ENCODE measurements at places on chromosomes 2 and 18.

GRCh38 chr2:39975476-39976020 lies 196.5 kb upstream of the THUMPD2 start:
- DNase-seq = no peak

GRCh38 chr2:74528600-74529356 lies 728 bp downstream of the AUP1 start:
- no peak for DNase-seq

GRCh38 chr18:39455285-39455684 lies 1889.7 kb upstream of the CELF4 start:
- no peak for DNase-seq

DNA sequence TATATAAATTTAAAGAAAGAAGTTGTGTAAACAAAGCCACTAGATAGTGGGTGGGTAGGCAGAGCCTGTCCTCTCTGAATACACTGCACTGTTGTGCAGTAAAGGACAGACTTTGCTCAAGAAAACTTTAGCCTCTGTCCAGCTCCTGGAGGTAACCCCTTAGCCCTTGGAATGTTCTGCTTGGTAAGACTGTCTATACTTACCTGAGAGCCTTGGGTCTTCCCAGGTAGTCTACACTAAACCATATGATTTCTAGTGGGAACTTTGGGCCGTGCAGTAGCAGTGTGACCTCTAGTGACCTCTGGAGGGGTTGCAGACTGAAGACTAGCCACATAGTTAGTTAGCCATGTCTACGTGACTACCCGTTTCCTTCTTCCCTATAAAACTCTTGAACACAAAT lies 678.3 kb upstream of the NRXN1 start:
- no peak for DNase-seq

- DNase-seq = no peak
Measured at GRCh38 chr2:142136571-142136970, 5.8 kb upstream of the LRP1B start.

GRCh38 chr18:5627776-5628511 lies 84.1 kb upstream of the EPB41L3 start:
- DNase-seq = no peak
